ENCODE measurements at places on chromosomes 11 and 22.

DNA sequence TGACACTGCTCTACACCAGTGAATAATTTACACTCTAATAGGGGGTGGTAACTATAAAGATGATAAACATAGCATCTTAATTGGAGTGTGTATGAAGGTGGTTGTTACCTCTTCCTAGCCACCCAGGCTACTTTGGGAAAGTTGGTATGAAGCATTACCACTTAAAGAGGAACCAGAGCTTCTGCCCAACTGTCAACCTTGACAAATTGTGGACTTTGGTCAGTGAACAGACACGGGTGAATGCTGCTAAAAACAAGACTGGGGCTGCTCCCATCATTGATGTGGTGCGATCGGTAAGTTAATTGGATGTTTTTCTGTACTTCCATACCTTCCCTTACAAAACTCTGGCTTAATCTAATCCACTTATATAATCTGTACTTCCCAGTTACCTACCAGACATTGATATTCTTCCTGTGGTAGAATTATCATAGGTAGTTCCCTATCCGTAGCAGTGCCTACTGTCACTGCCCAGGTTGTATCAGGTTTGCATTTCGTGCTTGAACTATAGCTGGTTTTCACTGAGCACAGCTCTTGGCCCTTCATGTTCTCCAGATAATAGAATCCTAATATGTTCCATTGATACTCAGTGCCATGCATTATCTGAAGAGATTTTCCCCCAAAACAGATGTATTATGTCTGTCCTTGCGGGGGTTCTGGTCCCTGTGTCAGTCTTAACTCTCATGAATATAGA lies 2.2 kb downstream of the RPL27A start:
- no peak for DNase-seq

DNA sequence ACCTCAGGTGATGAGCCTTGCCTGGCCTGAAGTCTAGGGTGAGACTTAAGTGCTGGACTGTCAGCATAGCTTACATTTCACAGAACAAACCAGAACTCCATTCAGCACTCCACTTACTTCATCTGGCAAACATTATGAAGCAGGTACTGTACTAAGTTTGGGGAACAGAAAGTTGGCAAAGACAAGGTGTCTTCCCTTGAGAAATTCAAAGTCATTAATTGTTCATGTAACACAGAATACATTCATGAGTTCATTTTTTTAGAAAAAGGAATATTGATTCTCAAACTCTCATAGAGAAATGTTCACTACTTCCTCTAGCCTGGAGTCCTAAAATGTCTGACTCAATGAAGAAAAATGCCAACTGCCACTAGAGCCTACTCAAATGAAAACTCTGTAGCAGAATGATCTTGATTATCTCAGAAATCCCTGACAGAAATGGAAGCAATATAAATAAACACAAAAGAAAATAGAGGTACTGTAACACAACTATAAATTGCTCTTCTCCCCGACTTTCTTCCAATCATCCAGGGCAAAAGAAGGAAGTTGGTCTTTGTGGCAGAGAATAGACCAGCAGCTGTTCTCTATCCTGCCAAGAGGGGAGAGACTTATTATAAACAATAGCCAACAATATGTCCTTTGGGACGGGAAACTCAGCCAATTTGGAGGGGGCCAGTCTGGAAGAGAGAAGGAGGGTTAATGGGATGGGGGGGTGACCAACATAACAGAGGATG lies 129.2 kb upstream of the MTMR2 start:
- DNase-seq = no peak

GRCh38 chr11:77636731-77637344 lies 756 bp downstream of the CLNS1A start:
- no peak for DNase-seq

DNA sequence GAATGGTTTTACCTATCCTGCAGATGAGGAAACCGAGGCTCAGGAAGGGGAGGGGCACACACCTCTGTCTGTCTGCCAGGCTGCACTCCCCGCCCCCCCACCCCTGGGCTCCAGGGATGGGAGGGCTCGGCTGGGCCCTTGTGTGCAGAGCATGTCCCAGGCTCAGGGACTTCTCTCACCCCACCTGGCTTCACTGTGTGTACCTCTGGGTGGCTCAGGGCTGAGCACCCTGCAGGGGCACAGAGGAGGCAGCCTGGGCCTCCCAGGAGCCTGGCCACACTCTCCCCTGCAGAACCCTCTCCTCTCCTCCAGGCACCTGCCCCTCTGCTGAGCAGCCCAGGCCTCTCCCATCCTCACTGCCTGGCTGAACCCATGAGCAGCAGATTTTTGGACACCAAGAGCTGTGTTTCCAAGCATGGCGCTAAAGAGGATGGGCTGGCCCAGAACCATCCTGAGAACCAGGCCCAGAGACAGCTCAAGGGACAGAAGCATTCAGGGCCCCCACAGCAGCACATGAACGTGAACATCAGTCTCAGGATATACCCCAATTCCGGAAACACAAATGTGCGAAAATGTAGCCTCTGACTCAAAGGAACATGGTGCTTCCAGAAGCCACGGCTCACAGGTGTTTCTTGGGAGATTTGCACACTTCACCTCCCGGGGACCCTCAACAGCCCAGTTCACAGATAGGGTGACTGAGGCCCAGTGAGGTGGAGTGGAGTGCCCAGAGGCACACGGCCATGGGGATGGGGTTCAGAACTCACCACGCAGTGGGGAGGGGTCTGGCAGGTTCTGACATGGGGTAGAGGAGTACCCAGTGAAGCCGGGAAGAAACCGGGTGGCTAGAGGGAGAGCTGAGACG lies 10.5 kb downstream of the EMID1 start:
- DNase-seq = no peak

- DNase-seq = no peak
Measured at GRCh38 chr11:108881131-108881530, 216.3 kb downstream of the DDX10 start.

- no peak for DNase-seq
Measured at GRCh38 chr11:83119216-83119615, 37.7 kb upstream of the PCF11 start.

GRCh38 chr11:62124186-62125113 lies 639 bp downstream of the INCENP start:
- no peak for DNase-seq

DNA sequence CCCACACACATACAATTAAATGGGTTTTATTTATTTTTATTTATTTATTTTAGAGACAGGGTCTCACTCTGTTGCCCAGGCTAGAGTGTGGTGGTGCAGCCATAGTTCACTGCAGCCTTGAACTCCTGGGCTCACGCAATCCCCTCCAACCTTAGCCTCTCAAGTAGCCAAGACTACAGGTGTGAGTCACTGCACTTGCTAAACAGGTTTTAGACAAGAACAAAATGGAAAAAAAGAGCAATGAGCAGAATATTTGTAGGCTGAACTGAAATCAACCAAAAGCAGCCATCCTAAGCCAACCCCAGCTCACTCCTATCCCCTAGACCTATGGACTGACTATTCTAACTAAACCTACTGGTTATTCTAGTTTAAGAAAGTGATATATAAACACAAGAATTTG lies 37.8 kb downstream of the MRE11 start:
- DNase-seq = no peak

DNA sequence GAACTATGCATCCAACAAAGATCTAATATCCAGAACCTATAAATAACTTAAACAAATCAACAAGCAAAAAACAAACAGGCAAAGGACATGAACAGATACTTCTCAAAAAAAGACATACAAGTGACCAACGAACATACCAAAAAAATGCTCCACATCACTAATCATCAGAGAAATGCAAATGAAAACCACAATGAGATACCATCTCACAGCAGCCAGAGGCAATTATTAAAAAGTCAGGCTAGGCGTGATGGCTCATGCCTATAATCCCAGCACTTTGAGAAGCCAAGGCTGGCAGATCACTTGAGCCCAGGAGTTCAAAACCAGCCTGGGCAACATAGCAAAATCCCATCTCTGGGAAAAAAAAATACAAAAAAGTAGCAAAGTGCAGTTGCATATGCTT lies 10.7 kb downstream of the SAA4 start:
- no peak for DNase-seq

GRCh38 chr11:8826901-8827560 lies 84.0 kb upstream of the AKIP1 start:
- DNase-seq = no peak

GRCh38 chr11:92632495-92632894 lies 337.0 kb upstream of the MTNR1B start:
- DNase-seq = no peak

- DNase-seq = no peak
Measured at GRCh38 chr22:42286205-42286604, 15.8 kb upstream of the TCF20 start.

DNA sequence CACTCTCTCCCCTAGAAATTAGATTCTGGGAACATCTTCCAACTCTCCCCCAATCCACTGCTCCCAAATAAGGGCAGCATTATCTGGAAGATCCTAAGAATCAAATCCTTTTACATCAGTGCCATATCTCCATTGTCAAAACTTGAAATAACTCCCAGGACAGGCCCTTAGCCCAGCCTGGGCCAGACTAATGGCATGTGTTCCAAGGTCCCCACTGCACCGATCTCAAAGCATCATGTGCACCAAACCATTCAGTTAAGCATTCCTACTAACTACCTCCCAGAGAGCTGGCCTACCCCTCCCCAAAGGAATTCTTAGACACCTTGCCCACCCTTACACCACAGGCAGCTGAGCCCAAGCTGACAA lies 44.2 kb upstream of the POU2AF1 start:
- no peak for DNase-seq

- no peak for DNase-seq
Measured at GRCh38 chr22:27473533-27473932, 328.0 kb downstream of the MN1 start.
